ENCODE measurements at places on chromosomes 5 and 9.

GRCh38 chr5:57976506-57976905, 483.4 kb downstream of the PLK2 start:
- no peak for DNase-seq

GRCh38 chr5:155952486-155953089, 374.4 kb upstream of the SGCD start:
- no peak for DNase-seq

- DNase-seq, result no peak
Measured at GRCh38 chr9:136723362-136723976, 11.1 kb downstream of the DIPK1B start.

- no peak for DNase-seq
Measured at GRCh38 chr5:87246061-87246460, 21.6 kb upstream of the RASA1 start.

DNA sequence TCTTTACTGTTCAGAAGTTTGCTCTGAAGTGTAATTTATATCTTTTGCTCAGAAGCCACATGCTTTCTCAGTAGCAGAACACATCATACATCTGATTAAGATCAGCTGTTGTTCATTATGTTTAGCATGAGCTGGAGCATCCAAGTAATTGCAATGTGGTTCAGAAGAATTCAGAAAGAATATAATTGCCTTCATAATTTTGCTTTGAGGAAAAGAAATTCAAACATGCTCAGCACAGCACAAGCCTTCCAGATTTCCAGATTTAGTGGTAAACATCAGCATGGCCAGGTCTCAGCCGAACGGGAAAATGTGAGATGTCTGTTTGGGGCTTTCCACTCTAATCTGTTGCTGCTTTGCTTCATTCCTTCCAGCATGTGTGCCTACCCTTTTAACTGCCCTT, 65.9 kb downstream of the ITGA1 start:
- DNase-seq, result no peak

Measured in activated naive CD4-positive, alpha-beta T cell treated with anti-CD3 and anti-CD28 coated beads, Interleukin-2, amount 50 U/mL, for 72 hours (primary cell).